ENCODE measurements at places on chromosomes 6 and 20. TPM values are rescaled to one million over a fixed set of nuclear protein-coding genes. Genes with fewer than 3 reads are reported as not detected.

OPRM1 gene
- not detected for polyA plus RNA-seq

ADGRF1 gene
- 72.0 TPM for polyA plus RNA-seq

GPR63 gene
- 3.4 TPM for polyA plus RNA-seq

SPTLC3 gene
- 22.2 TPM for polyA plus RNA-seq

TBCC gene
- 26.2 TPM for polyA plus RNA-seq

HLA-DPB1 gene
- 26.6 TPM for polyA plus RNA-seq

TCP11 gene
- polyA plus RNA-seq: 2.8 TPM

HLA-DPA1 gene
- 32.9 TPM for polyA plus RNA-seq

ZNF341 gene
- 2.4 TPM for polyA plus RNA-seq

NRSN1 gene
- polyA plus RNA-seq: 0.34 TPM

UTRN gene
- 139 TPM for polyA plus RNA-seq

WFDC10B gene
- polyA plus RNA-seq: not detected

PRDM13 gene
- not detected for polyA plus RNA-seq

SLC22A2 gene
- polyA plus RNA-seq: 15.0 TPM

ELOVL4 gene
- polyA plus RNA-seq: 3.7 TPM

DNA sequence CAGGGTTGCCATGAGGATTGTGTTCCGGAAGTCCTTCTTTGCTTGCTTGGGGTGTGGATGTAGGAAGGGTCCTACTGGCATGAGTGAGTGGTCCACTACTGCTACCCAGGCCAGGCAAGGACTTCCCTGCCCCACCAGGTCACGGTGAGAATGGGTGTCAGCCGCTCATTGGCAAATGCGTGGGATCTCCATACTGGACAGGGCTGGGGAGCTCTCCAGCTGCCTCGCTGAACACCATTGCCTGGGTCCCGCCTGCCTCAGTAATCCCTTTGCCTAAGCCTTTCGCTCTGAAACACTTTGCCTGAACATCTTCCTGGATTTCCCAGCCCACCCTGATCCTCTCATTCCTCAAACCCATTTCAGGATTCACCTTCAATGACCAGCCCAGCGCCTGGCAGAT lies 59.5 kb downstream of the CTCFL start:
- DNase-seq: no peak

DNA sequence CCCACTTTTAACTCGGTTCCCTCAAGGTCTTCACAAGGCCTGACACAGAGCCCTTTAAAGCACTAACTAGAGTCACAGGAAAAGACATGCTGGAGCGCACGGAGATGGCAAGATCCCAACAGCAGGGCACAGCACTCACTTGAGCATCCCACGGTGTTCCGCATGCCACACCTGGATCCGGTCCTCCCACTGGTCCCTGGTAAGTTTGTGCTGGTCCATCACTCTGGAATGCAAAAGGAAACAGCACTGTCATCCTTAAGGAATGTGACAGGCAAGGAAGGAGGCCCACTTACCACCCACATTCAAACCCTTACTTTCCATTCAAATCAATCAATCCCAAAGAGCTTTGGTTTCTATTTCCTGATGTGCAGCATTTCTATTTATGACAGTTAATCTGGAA lies 34.7 kb downstream of the EZR start:
- no peak for DNase-seq

GRCh38 chr6:24759718-24760117 lies 15.0 kb upstream of the GMNN start:
- DNase-seq: no peak

GRCh38 chr6:36593569-36594028 lies 563 bp upstream of the SRSF3 start:
- DNase-seq: peak; percentile 62

DNA sequence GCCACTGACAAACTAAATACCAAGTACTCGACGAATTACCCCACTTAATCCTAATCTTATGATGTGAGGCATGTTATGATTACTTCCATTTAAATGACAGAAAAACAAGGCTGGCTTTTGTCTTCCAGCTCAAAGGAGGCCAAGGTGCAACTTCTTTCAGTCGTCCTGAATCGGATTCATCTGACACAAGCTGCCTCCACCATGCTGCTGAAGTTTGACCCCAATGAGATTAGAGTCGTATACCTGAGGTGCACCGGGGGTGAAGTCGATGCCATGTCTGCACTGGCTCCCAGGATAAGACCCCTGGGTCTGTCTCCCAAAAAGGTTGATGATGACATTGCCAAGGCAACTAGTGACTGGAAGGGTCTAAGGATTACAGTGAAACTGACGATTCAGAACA lies 71.0 kb downstream of the CHD6 start:
- DNase-seq: no peak

GRCh38 chr20:15857173-15857784 lies 716.0 kb downstream of the KIF16B start:
- no peak for DNase-seq

DNA sequence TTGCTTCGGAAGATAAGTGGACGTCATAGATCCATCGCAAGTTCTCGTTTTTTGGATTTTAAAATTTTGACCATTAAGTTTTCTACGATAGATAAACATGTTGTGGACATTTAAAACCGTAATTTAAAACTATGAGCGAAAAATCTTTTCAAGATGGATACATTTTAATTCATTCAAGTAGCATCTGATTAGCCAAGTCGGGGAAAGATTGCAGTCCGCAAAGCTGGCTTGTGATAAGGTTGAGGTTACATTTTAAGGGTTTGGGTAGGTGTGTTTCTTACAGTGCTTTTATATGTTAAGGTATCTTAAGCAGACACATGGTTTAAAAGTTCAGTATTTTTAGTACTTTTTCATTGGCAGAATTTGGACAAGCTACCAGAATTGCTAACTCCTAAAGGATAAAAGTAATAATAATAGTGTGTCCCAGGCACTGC lies 1.2 kb downstream of the WTAP start:
- no peak for DNase-seq

DNA sequence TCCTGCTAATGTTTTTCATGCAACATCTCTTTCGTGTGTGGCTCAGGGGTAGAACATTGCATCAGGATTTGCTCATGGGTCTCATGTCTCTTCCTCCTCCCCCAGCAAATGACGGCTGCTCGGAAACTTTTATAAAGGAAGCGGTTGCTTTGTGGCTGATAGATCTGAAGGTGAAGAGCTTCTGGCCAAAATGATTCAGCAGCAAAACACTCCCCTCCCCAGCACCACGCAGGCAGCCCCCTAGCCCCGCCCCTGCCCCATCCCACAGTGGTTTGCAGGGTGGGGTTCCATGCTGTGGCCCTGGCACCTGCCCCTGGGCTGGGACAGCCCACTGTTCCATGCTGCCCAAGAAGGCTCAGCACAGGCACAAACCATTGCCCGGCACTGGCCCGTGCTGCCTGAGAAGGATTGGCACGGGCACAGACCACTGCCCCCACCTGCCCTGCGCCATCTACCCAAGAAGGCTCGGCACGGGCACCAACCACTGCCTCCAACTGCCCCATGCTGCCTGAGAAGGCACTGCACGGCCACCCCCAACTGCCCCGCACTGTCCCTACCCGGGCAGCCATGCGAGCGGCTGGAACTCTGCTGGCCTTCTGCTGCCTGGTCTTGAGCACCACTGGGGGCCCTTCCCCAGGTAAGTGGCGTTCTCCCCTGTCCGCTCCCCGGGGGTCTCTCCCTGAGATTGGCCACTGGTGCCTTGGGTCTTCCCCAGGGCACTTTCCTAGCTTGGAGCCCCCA lies at the start of gene CST7:
TSS of gene CST7 (plus strand) at position 331 of the 741 bp plus-strand sequence. CDS start at position 568, 237 bp downstream.
- no peak for DNase-seq

GRCh38 chr6:46053039-46053933 lies 37.6 kb upstream of the CLIC5 start:
- DNase-seq: no peak

DNA sequence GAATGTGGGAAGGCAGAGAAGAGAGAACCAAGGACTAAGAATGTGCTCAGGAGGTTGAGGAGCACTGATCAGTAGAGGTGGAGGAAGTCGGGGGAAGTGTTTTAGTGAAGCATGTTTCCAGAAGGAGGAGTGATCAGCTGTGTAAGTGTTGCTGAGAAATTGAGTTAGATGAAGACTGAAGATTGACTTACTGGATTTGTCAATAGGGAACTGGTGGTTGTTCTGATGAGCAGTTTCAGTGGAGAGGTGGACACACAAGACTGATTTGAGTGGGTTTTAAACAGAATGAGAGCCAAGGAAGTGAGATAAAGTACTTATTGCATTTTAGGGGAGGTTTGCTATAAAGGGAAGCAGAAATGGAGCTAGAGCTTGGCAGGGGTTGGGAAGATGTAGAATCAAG lies 182.6 kb downstream of the CDKAL1 start:
- DNase-seq: no peak

DNA sequence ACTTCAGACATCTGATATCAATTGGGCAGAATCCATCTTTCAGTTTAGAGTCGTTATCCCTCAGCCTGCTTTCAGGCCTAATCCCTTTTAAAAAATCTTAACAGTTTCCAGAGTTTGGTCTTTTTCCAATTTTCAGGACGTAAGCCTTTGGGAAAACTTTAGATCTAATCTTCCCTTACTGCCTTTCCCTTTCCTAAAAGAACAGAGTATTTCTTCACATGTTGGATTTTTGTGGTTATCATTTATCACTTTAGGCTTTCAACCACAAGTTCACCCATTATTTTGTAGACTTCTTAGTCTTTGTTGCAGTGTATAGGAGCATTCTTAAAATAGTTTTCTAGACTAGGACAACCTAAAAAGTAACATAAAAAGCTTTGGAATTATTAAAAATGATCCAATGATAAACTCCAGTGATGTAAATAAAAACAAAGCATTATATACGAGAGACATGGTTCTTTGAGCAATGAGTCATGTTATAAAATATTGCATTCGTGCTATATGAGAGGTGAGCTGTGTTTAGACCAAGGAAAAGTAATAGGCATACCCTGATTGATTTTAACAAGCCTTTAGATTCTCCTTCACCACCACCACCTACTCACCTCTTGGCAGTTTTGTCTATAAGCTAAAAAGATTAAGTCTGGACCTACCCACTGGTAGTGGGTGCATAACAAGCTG lies 90.4 kb upstream of the MCHR2 start:
- DNase-seq: no peak

GRCh38 chr6:36855750-36856149 lies 16.5 kb upstream of the CPNE5 start:
- no peak for DNase-seq

DNA sequence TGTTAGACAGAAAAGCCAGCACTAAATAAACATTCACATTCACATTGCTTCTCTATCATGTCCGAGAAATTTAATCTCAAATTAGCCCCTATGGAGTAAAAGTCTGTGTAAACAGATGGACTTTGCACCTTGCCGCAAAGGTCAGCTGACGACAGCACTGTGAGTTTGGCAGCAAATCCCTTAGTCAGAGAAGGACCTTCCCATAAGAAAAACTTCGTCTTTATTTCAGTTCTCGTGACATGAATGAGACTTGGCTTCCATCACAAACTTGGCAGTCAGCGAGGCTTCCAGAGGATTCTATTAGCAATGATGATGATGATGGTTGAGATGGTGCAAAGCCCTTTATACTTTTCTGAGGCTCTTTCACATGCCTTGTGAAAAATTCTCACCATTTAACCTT lies 133.7 kb upstream of the IFNGR1 start:
- DNase-seq: no peak

DNA sequence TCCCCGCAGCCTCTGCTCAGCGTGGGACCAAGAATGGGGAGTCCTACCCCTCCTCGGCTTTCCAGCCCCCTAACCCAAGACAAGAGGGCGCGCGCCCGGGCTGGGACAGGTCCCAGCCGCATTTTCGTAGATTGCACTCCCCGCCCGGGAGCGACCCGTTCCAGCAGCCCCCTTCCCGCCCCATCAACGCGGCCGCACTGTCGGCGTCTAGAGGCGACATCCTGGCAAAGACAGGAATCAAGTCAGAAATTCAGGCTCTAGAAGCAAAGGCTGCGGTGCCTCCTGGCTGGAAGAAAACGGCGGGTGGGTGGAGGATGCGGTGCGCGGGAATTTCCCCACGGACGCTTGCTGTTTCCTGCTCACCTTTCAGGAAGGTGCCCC lies 957 bp downstream of the PROKR2 start:
- DNase-seq: no peak

DNA sequence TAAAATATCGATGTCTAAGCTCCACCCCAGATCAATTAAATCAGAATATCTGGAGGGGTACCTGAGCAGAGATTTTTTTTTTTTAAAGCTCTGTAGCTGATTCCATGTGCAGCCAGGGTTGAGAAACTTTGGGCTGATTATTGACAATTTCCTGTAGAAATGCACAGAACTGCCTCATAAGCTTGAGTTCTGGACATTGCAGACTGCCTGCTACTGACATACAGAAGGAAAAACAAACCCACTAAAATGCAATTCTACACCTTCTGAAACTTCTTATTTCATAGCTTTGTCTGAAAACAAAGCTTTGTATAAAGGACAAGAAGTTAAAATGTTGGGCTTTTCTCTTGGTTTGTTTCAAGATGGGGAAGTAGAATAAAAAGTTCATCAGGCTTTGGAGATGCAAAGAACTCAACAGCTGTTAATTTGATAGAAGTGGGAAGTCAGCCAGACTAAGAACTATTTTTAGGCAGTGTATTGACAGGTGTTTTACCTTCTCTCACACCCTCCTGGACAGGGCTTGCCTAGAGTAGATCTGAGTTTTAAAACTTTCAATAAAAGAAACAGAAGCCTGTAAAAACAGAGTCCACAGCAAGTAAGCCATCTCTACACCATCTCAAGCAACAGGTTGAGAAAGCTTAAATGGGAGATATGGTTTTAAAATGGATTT lies 147.7 kb downstream of the KCNQ5 start:
- DNase-seq: no peak

GRCh38 chr6:5108068-5108467 lies 22.9 kb downstream of the PPP1R3G start:
- no peak for DNase-seq

DNA sequence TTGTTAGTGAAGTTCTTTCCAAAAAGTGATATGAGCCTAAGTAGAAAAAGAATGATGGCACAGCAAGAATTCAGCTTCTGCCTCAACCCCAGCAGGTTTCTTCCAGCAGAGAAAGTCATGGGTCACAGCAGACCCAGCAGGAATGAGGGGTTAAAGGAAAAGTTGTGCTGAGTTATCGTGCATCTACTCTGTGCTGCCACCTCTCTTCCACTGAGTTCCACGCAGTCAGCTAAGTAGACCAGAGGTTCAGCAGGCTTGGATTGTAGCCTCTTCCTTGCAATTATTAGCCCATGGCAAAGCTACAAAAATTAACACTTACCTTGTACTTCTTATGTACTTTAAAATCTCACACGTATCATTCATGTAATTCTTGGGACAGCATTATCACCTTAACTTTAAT lies 510.8 kb downstream of the PTPRT start:
- no peak for DNase-seq

DNA sequence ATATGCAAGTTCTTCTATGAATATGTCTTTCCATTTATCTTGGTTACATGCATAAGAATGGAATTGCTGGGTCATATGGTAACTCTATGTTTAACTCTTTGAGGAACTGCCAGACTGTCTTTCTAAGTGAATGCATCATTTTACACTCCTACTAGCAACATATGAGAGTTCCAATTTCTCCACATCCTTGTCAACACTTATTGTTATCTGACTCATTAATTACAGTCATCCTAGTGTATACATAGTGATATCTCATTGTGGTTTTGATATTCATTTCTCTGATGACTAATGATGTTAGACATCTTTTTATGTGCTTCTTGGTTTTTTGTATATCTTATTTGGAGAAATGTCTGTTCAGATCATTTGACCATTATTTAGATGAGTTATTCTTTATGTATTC lies 96.7 kb upstream of the LAMP5 start:
- DNase-seq: no peak

- no peak for DNase-seq
Observed at GRCh38 chr6:41813956-41814355, 26.5 kb downstream of the TOMM6 start.

All from renal cortex interstitium (tissue), 15 donors.